ENCODE measurements at places on chromosomes 16 and 17.

- DNase-seq, result no peak
These were observed 72.7 kb upstream of the GAS7 start for GRCh38 chr17:10271106-10271562.

DNA sequence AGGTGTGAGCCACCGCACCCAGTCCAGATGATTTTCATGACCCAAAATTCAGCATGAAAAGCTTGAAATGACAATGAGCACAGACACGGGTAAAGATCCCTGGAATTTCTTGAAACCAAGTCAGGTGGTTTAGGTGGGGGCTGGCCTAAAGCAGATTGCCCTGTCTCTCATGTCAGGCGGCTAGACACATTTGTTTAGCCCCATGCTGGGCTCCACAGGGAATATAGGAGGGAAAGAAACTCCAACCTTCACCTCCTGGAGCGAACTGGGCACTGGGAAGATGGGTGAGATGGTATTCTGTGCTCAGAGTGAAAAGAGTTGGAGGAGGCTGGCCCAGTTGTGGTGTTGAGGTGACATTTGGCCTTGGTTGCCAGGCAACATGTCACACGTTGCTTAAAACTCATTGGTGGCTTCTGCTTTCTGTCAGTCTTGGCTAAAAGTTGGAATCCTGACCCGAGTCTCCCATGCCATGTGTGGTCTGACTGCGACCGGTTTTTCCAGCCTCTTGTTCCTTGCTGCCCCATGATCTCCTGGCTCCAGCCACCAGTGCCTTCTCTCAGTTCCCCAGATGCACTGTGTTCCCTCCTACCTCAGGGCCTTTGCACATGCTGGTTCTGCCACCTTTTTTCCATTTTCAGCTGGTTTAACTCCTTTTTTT is 113.7 kb downstream of the ABCC6 start:
- no peak for DNase-seq

GRCh38 chr17:6392609-6393350 is 42.1 kb downstream of the AIPL1 start:
- DNase-seq, result no peak

DNA sequence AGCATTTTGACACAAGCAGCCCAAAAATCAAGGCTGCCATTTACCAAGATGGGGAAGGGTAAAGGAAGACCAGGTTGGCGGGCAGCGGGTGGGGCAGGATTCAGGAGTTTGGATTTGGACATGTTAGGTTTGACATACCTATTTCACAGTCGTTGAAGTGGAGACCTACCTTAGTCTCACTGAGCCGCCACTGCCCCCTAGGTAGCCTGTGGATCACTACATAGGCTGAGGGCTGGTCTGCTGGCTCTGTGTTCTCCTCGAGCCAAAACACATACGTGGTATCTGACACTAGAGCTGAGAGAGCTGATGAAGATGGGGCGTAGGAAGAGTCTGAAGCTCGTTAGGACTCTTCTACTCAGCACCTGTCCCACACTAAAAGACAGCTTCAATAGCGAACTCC is 115.1 kb downstream of the HIC1 start:
- DNase-seq, result no peak

- no peak for DNase-seq
These were observed 69.6 kb upstream of the ZNF750 start for GRCh38 chr17:82909322-82909904.

All from SK-N-DZ (cell line).